ENCODE measurements at places on chromosomes 16 and 17.

DNA sequence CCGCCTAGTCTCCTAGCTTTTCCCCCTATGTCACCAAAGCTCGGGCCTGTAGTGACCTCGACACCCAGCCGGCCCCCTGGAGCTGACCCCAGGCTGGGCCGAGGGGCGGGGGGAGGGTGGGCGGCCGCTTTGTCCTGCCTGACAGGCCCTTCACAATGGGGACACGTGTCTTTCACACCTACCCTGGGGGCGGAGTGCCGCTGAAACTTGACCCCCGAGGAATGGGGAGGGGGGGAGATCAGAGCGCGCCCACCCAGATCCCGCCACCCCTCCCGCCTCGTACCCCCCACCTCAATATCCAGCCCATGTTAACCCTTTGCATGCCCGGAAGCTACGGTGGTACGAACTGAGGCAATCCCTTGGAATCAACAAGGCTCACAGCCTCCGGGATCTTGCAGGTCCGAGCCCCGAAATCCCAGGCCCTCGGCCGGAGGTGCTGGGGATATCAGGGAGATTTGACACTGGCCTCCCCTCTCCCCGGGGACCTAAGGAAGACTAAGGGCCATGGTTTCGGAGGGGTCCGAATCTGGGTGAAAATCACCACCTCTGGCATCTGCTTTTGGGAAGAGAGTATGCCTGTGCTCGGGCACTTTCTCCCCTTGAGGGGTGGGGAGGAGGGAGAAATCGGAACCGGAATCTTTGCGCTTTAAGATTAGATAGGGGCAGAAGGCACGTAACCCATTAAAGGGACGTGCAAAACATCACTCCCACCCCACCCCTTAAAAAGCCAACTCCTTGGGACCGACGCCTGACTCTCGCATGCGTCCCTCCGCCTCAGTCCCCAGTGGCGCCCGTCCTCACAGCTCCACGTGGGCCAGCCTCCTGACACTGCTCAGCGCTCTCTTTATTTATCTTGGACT lies 2.6 kb downstream of the NOG start:
- DNase-seq: no peak

- DNase-seq: no peak
Measured at GRCh38 chr16:67249178-67250044, 632 bp downstream of the SLC9A5 start.

DNA sequence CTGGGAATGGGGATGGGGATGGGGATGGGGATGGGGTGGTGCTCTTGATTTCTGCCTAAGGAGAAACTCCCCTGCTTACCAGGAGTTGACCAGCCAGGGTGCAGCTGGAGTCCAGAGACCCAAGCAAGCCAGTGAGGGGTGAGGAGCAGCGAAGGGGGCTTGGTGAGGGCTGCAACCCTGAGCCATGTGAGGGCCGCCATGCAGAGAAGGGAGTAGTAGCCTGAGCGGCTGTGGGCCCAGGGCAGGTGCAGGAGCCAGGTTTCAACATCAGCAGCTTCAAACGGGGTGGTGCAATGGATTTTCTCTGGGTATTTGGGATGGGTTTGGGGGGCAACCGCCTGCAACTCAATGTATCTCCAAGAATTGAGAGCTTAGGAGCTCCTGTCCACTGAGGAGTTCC lies 35.2 kb downstream of the COX4I1 start:
- no peak for DNase-seq

- no peak for DNase-seq
Measured at GRCh38 chr17:35819455-35819854, 10.2 kb downstream of the TAF15 start.

GRCh38 chr17:74750327-74751069 lies 2.1 kb downstream of the NHERF1 start:
- no peak for DNase-seq

- no peak for DNase-seq
Measured at GRCh38 chr17:65756760-65757159, 195.3 kb upstream of the AXIN2 start.

GRCh38 chr16:5979905-5980550 lies 882.4 kb upstream of the EEF2KMT start:
- no peak for DNase-seq

DNA sequence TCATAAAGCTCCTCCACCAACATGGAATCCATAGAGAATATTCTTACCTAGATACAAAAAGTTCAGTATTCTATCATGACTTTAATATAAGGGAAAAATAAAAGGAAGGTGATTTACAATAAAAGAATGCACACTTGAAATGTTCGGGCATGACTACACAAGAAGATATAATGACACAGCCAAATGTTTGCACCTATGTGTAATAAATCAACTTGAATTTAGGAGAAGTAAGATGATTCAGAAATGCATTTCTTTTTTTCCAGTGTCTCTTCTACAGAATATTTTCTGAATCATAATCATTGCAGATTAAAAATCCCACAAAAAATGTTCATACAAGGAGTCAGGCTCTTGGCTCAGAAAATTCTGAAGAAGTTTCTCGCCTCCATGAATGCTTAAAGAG lies 404.0 kb upstream of the HSBP1 start:
- DNase-seq: no peak

DNA sequence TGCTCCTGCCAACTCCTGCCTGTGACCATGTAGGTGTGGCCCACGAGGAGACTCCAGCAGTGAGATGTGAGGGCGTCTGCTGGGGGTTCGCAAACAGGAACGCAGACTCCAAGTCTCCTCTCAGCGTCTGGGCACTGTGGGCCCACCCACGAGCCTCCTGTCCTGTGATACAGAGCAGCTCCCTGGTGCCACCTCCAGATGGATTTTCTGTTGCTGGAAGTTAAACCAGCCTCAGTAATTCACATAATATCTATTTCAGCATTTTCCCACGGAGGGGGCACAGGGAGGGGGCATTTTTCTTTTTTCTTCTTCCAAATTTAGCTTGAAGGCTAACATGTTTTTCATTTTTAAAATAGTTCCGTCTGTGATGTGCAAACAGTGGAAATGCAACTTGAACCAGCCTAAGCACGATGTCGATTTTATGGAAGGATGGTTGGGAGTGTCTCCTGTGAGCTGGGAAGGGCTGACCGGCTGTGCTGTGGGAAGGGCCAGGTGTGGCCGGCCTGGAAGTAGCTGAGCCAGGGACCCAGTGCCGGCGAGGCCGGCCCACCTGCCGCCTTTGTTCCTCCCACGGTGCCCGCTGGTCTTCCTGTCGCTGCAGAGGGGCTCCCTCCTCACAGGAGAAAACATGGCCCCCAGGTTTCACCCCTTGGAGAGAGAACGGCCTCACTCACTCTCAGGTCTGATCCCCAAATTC lies 3.9 kb upstream of the RAB40B start:
- no peak for DNase-seq

DNA sequence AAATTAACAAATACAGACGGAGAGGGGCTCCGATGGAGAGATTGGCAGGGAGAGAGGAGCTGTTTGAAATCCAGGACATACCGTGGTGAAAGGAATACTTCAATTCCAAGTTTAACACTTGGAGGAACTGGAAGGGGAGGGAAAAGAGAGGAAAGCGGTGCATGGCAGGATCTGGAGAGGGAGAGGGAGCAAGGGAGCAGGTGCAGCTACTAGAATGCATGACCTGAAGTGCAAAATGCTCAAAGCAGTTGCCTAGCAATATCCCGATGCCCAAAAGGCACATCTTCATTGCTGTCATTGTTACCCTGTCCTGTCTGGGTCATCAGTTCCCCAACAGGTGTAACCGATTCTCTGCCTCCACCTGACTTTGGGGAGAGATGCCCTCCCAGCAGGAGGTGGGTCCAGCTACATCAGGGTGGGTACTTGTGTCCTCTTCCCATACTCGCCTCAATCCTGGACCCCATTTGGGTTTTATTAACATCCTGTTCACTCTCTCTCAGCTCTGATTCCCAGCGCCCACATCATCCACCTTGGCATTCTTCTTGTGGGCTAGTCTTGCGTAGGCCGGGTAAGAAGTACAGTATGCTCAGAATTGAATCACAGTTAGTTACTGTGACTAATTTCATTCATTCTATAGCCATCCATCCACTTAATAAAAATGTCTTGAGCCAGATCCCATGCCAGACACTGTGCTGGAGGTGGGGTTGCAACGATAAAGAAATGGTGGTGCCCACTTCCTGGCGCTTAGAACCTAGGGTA lies 37.4 kb upstream of the EMP2 start:
- DNase-seq: no peak

DNA sequence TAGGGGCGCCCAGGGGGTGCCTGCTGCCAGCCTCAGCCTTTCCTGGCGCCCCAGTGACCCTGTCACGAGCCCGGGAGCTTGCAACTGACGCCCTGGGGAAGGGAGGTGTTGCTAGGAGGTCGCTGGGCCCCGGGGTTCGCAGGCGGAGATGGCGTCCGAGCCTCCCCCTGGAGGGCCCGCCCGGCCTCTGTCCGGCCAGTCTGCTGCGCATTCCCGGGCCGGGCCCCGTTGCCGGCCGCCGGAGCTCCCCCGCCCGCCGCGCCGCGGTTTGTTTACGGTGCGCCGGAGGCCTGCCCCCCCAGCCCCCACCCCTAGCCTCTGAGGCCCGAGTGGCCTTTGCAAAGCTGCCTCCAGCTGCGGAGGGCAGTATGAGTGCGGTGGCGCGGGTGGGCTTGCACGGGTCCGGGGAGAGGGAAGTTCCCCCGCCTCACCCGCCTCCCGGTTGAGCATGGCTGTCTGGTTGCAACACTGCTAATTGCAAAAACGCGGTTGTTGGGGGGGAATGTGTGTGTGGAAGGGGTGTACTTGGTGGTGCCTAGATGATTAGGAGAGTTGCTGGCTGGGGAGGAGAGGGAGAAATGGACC lies 514 bp downstream of the THRA start:
- no peak for DNase-seq

GRCh38 chr17:36934692-36935630 lies 2.3 kb upstream of the LHX1 start:
- DNase-seq: no peak

GRCh38 chr16:50521246-50521900 lies 26.8 kb upstream of the NKD1 start:
- DNase-seq: no peak

DNA sequence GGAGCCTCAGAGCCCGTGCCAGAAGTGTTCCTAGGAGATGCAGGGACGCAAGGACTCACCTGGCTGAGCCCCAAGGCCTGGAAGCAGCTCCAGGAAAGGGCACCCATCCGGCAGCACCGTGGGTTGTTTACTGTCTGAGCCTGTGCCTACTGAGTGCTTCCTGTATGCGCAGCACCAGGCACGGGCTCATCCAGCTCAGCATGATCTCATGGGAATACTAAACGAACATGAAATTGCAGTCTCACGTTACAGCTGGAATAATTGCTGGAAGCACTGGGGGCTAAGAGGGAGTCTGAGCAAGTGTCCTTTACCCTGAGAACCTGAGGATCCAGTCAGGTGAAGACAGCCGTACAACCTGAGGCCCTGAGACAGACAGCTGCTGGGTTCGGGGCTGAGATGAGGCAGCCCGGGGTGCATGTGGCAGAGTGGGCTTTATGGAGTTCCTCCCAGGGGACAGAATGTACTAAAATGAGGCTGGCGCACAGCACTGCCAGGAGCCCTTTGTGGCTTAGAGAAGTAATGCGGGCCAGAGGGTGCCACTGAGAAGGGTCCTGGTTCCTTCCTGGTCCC lies 5.4 kb downstream of the CTRL start:
- DNase-seq: peak; percentile 46

GRCh38 chr17:76234354-76234679 lies 6.0 kb downstream of the RNF157 start:
- no peak for DNase-seq
